ENCODE measurements at places on chromosomes 4 and X. TPM values are rescaled to one million over a fixed set of nuclear protein-coding genes. Genes with fewer than 3 reads are reported as not detected.

The EDA2R gene
- 3.9 TPM for total RNA-seq

- DNase-seq: no peak
Measured at GRCh38 chrX:52830551-52830950, 19.5 kb downstream of the XAGE5 start.

The ZCCHC12 gene
- 0.46 TPM for total RNA-seq

DNA sequence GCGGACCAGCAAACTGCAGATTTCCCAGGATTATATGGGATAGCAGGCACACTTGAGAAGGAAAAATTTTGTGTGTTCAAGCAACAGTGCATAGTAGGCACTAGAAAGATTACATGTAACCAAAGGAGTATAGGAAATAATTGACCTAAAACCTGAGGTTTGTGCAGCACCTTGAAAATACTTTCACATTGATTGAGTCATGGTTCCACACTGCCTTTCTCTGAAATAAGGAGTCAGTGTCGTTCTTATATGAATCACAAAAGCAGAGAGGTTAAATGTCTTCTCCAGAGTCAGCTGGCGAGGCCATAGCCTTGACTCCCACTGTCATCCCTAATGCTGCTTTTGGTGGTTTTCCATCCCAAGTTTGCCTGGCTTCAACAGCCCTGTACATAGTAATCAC lies 138.9 kb downstream of the SOWAHB start:
- DNase-seq: no peak

The MOB1B gene
- total RNA-seq: 8.3 TPM

- no peak for DNase-seq
Measured at GRCh38 chr4:5878359-5878758, 14.5 kb downstream of the CRMP1 start.

DNA sequence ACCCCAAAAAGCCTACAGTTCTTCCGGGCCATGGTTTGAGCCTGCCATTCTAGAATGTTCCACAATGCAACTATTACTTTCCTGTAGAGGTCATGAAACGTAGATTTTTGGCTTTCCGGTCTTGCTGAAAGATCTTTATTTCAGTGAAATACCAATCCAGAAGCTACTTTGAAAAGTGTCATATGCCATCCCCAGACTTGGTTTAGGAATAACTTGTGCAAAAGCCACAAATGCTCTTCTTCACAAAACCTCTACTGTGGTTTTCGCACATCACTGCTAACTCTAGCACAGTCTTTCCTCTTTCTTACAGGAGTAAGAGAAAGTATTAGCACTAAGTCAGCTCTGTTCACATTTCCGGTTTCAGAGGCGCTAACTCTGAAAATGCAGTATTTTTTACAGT lies 12.7 kb upstream of the CD40LG start:
- no peak for DNase-seq

Data from epithelial cell of proximal tubule (primary cell).